Stimulated activated CD4-positive, alpha-beta T cell treated with anti-CD3 and anti-CD28 coated beads, Interleukin-1b, Interleukin-23, amount 100 ng/mL, for 1 hour (primary cell): ENCODE measurements at places on chromosomes 5 and 9.

DNA sequence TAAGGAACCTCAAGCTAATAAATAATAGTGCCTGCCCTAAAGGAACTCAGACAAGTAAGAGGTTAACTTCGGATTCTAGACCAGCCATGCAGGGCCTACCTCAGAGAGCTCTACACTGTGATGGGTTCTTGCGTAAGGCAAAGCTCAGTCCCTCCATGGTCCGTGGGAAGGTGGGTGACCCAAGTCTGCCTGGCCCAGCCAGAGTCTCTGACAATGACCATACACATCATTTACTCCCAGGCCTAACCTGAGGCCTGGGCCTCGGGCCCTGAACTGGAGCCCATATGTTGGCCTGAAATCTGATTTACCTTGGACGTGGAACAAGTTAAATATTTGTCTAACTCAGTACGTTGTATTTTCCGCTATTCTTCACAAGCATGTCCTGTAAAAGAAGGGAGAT lies 55.1 kb downstream of the TMEM174 start:
- no peak for DNase-seq

GRCh38 chr5:127911619-127912018 lies 171.9 kb upstream of the SLC12A2 start:
- no peak for DNase-seq

DNA sequence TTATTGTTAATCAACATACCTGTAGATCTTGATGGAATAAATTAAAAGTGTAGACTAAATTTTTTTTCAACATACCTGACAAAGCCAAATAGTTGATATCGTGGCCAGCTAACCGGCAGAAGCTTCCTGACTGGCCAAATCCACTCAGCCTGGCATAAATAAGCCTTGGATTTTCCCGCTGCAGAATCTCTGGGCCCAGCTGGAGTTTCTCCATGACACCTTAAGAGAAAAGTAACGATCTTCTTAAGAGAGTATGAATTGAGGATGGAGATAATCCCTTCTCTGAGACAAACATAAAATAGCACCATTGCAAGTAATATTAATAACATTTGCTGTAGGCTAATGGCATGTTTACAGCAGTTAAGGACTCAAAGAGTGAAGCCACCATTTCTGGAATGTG lies 2.2 kb downstream of the AMACR start:
- no peak for DNase-seq

DNA sequence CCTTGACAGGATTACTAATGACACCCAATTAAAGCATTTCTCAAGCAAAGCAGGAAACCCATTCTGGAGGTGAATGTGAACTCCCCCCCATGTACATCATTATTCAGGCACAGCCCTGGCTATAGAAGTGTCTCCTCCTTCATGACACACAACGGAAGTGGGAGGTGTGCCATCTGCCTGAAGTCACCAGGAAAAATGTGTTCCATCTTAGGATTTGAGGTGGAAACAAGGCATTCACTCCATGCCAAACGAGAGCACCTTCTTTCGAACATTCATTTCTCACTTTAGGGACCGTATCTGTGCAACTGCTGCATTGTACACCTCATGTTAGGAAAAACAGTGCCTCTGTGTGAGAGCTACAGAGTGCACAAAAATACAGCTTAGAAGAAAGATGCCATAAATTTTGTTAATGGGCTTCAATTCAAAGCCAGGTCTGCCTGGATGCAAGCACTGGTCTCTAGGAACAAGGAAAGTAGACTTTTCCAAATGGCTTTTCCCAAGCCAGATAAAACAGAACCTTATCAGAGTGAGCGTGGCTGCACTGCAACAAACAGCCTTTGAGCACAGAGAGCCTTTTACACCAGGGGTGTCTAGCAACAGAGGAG lies 19.4 kb downstream of the GOLM1 start:
- no peak for DNase-seq

DNA sequence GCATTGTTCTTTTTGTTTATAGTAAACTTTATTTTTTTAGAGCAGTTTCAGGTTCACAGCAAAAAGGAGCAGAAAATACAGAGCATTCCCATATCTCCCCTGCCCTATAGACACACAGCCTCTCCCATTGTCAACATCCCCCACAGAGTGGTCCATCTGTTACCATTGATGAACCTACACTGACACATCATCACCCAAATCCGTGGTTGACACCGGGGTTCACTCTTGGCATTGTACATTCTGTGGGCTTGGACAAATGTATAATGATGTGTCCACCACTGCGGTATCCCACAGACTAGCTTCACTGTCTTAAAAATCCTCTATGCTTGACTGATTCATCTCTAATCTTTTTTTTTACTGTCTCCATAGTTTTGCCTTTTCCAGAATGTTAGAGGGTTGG lies 120.7 kb upstream of the SPATA31C2 start:
- DNase-seq, result no peak

GRCh38 chr9:21744841-21745240 lies 57.6 kb upstream of the MTAP start:
- DNase-seq, result no peak

DNA sequence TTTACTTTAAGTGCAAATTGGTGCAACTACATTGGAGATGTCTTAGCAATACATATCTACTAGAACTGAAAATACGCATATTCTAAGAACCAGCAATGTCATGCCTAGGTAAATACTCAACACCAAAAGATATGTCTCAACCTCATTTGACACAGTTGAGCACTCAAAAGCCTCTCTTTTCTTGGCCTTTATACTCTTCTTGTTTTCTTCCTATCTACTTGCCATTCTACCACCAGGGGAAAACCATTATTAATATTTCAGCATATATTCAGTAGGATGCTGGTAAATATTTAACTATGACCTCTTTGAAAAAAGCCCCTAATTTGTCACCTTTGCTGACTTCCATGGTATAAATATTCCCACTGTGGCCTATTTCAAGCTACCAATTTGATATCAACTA lies 443.8 kb downstream of the LRRC70 start:
- no peak for DNase-seq

GRCh38 chr9:78031444-78031892 lies at the start of gene GNAQ:
Gene GNAQ, minus strand, starts transcription at chr9:78031811. Its CDS starts 576 bp downstream, at chr9:78031235.
- no peak for DNase-seq

DNA sequence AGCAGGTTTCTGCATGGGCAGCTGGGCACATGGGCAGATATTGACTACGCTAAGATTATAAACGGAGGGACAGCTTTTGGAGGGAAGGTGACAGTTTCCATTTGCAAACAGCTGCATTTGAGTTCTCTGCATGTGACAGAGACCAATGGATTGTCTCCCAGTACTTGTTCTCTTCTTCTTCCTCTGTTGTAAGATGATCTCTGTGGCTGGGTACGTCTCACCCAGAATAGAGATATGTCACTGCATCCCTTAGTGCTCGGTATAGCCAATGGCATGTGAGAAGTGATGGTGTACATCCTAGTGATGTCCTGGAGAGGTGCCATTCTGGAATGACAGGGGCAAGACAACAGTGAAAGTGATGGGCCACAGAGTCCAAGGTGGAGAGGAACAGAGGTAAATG lies 171.3 kb downstream of the CFAP90 start:
- DNase-seq, result no peak
